ENCODE measurements at places on chromosomes 16 and 17.

GRCh38 chr17:39835038-39835786 lies 28.9 kb downstream of the IKZF3 start:
- DNase-seq: no peak
- no peaks in the 10 kb centered on the region for H3K4me1 ChIP-seq
- peaks cover 8% of the 10 kb centered on the region for H3K27me3 ChIP-seq
- no peak overlapping the region for H3K4me3 ChIP-seq

DNA sequence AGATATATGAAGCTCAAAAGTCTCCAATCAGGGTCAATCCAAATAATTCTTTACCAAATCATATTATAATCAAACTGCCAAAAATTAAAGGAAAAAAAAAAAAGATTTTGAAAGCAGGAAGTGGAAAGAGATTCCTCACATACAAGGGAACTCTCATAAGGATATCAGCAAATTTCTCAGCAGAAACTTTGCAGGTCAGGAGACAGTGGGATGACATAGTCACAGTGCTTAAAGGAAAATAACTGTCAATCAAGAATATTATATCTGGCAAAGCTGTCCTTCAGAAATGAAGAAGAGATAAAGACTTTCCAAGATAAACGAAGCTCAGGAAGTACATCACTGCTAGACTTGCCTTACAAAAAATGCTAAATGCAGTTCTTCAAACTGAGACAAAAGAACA lies 40.0 kb upstream of the CDYL2 start:
- no peaks in the 10 kb centered on the region for H3K27me3 ChIP-seq
- H3K36me3 ChIP-seq: no peaks in the 10 kb centered on the region
- H3K27ac ChIP-seq: no peak overlapping the region
- no peak overlapping the region for H3K4me3 ChIP-seq

- H3K4me1 ChIP-seq: peaks cover 28% of the 10 kb centered on the region
- no peak overlapping the region for H3K4me3 ChIP-seq
- H3K36me3 ChIP-seq: no peaks in the 10 kb centered on the region
- H3K27ac ChIP-seq: no peak overlapping the region
- no peak for DNase-seq
These were observed 32.7 kb upstream of the LRRC37A start for GRCh38 chr17:46262271-46262670.

- no peak overlapping the region for H3K4me3 ChIP-seq
- no peaks in the 10 kb centered on the region for H3K36me3 ChIP-seq
- H3K4me1 ChIP-seq: no peaks in the 10 kb centered on the region
- peaks cover 3% of the 10 kb centered on the region for H3K27me3 ChIP-seq
- H3K27ac ChIP-seq: no peak overlapping the region
- no peak for DNase-seq
These were observed 623.2 kb upstream of the ZFHX3 start for GRCh38 chr16:73670836-73671820.

- no peaks in the 10 kb centered on the region for H3K4me1 ChIP-seq
- no peak for DNase-seq
- H3K27ac ChIP-seq: no peak overlapping the region
These were observed 228.2 kb downstream of the GRIN2A start for GRCh38 chr16:9953908-9954570.

GRCh38 chr16:54719624-54720023 lies 211.0 kb upstream of the IRX5 start:
- H3K36me3 ChIP-seq: no peaks in the 10 kb centered on the region
- H3K27ac ChIP-seq: no peak overlapping the region
- H3K27me3 ChIP-seq: no peaks in the 10 kb centered on the region
- DNase-seq: no peak

DNA sequence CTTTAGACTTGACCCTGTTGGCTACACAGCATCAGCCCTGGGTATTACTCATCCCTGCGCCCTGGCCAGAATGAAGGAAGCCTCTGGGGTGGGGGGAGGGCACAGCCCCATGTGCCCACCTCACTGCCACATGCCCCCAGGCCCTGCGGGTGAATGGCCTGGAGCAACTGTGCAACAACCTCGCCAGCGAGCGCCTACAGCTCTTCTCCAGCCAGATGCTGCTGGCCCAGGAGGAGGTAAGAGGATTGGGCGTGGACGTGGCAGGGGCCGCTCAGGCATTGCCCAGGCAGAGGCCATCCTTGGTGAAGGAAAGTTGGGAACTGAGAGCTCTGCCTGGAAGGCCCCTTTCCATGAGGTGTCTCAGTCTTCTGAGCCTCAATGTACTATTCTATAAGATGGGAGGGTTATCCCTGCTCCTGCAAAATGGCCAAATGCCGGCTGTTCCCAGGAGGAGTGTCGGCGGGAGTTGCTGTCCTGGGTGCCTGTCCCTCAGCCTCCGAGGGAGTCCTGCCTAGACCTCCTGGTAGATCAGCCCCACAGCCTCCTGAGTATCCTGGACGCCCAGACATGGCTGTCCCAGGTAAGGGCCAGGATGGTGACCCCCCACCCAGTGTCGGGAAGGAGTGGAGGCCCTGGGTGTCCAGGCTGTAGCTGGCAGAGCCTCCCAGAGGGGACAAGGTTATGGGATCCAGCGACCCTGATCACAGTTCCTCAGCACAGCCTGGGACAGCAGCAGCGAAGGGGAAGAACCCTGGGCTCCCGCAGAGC lies 8.9 kb downstream of the MYO15B start:
- no peaks in the 10 kb centered on the region for H3K4me1 ChIP-seq
- H3K4me3 ChIP-seq: no peak overlapping the region
- no peaks in the 10 kb centered on the region for H3K27me3 ChIP-seq
- H3K27ac ChIP-seq: no peak overlapping the region

DNA sequence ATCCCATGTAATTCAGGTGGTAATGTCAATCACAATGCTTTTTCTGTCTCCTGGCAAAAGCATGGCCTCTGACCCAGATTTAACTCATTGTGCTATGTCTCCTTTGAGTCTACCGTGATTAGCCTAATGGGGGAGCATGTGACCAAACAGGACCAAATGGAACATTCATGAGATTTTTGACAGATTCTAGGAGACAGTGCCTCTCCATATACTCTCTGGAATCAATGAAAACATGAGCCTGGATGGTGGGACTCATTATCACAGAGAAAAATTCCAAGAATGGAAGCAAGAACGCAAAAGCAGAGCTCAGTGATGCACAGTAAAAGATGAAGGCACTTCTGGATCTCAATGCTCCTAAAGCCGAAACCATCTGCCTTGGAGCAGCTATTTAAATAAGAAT lies 307.9 kb upstream of the MON1B start:
- no peak overlapping the region for H3K27ac ChIP-seq
- H3K27me3 ChIP-seq: no peaks in the 10 kb centered on the region
- no peak overlapping the region for H3K4me3 ChIP-seq
- no peaks in the 10 kb centered on the region for H3K36me3 ChIP-seq
- DNase-seq: no peak

- H3K4me3 ChIP-seq: no peak overlapping the region
- DNase-seq: no peak
- no peaks in the 10 kb centered on the region for H3K4me1 ChIP-seq
- no peaks in the 10 kb centered on the region for H3K27me3 ChIP-seq
- H3K36me3 ChIP-seq: no peaks in the 10 kb centered on the region
These were observed 26.6 kb downstream of the JPH3 start for GRCh38 chr16:87628940-87629339.

DNA sequence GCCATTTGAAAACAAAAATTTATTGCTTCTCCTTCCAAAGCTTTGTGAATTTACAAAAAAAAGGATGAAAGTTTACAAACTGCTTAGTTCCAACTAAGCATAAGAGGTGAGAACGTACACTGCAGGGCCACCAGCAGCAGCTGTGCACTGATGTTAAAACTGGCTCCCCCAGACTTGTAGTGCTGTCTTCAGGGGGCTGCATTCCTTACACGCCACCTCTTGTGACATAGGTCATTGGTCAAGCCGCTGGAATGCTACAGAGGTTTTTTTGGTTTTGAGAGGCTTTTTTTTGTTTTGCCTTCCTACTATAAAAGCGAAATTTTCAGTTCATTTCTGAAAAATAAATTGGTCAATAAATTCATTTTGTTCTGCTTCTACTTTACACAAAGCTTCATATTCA lies 6.9 kb downstream of the IFT20 start:
- no peak overlapping the region for H3K27ac ChIP-seq

GRCh38 chr16:87665193-87665592 lies 62.9 kb downstream of the JPH3 start:
- H3K27ac ChIP-seq: no peak overlapping the region
- DNase-seq: no peak
- H3K4me1 ChIP-seq: no peaks in the 10 kb centered on the region
- H3K4me3 ChIP-seq: no peak overlapping the region
- no peaks in the 10 kb centered on the region for H3K27me3 ChIP-seq

DNA sequence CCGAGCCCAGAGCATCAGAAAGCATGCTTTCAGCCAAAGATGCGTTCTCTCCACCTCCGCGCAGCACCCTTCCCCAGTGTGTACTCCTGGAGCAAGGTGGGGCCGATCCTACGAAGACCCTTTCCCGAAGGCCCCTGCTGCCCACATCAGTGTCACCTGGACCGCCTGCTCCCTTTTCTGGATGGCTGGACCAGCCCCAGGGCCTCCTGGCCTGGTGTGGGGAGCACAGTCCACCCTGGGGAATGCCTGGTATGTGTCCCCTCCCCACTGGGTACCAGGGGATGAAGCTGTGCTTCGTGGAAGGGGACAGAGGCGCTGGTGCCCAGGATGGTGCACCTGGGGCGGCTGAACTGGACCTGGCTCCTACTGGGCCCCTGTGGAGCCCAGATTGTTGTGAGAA lies 173.8 kb downstream of the SEC14L1 start:
- no peak overlapping the region for H3K27ac ChIP-seq
- no peak overlapping the region for H3K4me3 ChIP-seq
- H3K36me3 ChIP-seq: no peaks in the 10 kb centered on the region
- no peaks in the 10 kb centered on the region for H3K4me1 ChIP-seq

GRCh38 chr17:81939881-81940385 lies 2.8 kb upstream of the PYCR1 start:
- H3K36me3 ChIP-seq: no peaks in the 10 kb centered on the region
- no peak for DNase-seq
- H3K27ac ChIP-seq: no peak overlapping the region
- H3K27me3 ChIP-seq: no peaks in the 10 kb centered on the region
- H3K4me3 ChIP-seq: no peak overlapping the region

DNA sequence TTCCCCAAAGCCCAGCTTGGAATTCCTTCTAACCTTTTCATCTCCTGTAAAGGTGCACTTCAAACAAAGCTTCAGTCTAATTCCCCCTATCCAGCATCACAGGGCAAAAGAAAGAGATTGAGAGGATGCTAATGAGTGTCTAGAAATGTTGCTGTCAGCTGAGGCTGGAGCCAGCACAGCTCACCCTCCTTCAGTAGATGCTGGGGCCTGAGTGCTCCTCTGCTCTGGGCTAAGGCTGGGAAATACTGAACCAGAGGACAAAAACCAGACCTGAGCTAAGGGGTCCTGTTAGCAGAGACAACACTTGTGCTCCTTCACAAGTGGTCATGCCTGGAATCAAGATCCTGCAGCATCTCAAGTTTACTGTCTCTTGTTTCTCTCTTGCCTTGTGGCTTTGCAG lies 85.0 kb downstream of the CHD9NB start:
- no peaks in the 10 kb centered on the region for H3K4me1 ChIP-seq
- DNase-seq: no peak
- H3K36me3 ChIP-seq: no peaks in the 10 kb centered on the region
- H3K27ac ChIP-seq: no peak overlapping the region
- peaks cover 4% of the 10 kb centered on the region for H3K27me3 ChIP-seq
- H3K4me3 ChIP-seq: no peak overlapping the region

GRCh38 chr17:65913326-65913850 lies 278.5 kb downstream of the CEP112 start:
- no peaks in the 10 kb centered on the region for H3K36me3 ChIP-seq
- no peaks in the 10 kb centered on the region for H3K27me3 ChIP-seq
- H3K27ac ChIP-seq: no peak overlapping the region

DNA sequence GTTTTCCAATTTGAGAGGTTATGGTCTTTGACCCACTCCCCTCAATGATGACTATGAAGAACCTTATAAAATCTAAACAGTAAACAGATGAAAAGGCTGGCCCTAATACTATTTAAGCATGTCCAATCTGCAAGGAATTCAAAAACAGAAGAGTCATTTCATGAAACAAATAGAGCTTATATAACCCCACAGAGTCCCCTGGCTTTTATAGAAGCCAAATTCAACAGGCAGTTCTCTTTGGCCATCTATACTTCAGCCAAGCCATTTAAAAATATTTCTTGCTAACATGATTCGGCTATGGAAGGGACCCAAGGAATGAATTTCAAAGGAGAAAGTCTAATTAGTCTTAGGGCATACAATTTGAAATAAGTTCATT lies 43.4 kb downstream of the SPOP start:
- peaks cover 11% of the 10 kb centered on the region for H3K36me3 ChIP-seq
- H3K27ac ChIP-seq: no peak overlapping the region
- no peak overlapping the region for H3K4me3 ChIP-seq
- DNase-seq: no peak
- H3K27me3 ChIP-seq: no peaks in the 10 kb centered on the region
- no peaks in the 10 kb centered on the region for H3K4me1 ChIP-seq

DNA sequence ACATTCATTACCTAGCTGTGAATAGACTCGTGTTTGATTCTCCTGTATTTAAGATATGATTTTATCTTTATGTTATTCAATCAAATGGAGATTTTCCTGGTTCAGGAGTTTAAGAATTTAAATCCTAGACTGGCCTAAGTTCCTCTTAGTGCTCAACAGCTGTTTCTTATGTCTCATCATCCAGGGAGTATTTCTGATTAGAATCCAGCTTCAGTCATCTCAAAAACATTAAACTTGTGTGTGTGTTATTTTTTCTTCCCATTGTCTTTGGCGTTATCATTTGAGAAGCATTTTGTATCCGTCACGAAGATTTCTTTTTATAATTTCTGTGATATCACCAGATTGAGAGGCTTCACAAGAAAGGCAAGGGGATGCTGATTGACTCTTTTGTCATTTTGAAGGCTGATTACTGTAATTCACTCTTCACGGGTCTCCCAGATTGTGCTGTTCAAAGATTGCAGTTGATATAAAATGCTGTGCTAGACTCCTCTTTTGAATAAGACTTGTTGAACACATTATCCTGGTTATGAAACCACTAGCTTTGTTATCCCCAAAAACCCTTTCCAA lies 204.8 kb downstream of the CDH8 start:
- H3K27ac ChIP-seq: no peak overlapping the region
- H3K4me3 ChIP-seq: no peak overlapping the region
- H3K27me3 ChIP-seq: no peaks in the 10 kb centered on the region
- DNase-seq: no peak
- H3K4me1 ChIP-seq: no peaks in the 10 kb centered on the region

DNA sequence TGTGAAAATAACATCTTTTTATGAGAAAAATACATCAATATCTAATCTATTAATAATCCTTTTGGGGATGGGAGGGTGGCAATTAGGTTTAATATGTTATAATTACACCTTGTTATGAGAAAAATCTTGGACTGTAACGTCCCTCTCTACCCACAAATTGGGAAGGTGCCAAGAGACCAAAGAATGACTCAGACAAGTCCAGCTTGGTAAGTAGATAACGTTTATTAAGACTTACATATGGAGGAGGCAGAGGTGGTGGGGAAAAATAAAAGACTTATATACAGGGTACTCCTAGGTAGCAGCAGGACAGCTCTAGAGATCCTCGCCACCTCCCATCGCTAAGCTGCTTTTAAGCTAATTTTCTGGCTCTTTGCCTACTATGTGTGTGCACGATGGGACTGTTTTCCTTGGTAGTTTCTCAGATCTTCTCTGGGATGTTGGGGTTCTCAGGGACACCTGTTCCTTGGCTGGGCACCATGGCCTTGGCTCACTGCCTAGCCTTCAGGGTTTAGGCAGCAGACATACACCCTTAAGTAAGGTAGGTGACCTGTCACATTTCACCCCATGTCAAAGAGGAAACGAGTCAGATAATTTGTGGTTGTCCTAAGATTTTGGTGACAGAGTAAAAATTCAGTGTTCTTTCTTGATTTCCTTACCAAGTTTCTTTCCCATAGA lies 31.5 kb downstream of the RBL2 start:
- H3K4me3 ChIP-seq: no peak overlapping the region
- DNase-seq: no peak
- no peaks in the 10 kb centered on the region for H3K27me3 ChIP-seq
- peaks cover 89% of the 10 kb centered on the region for H3K36me3 ChIP-seq
